ENCODE measurements at places on chromosomes 7 and 10.

- DNase-seq, result no peak
Measured at GRCh38 chr10:110368556-110368955, 63.8 kb upstream of the SMNDC1 start.

- DNase-seq, result peak; percentile 38
Measured at GRCh38 chr7:157139111-157139809, 534 bp downstream of the UBE3C start.

- DNase-seq, result no peak
Measured at GRCh38 chr10:31149835-31150512, 118.3 kb upstream of the ZNF438 start.

- DNase-seq, result no peak
Measured at GRCh38 chr10:110525349-110526260, 27.9 kb downstream of the DUSP5 start.

DNA sequence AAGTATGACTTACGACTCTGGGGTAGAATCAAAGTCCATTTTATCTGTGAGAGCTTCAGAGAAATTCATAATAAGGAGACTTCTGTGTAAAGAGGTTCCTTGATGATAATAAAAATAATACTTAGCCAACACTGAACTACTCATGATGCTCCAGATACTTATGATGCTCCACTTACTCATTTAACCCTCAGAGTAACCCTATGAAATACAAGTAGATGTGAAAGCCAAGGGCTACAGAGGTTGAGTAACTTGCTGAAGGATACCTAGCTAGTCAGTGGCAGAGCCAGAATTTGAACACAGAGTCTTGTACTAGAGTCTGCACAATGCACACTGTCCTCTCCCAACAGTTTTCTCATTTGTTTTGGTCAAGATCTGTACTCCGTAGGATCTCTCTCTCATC lies 89.5 kb downstream of the HECW1 start:
- no peak for DNase-seq

GRCh38 chr10:71323407-71323806 lies 4.3 kb downstream of the SLC29A3 start:
- DNase-seq, result peak; percentile 56

- DNase-seq, result no peak
Measured at GRCh38 chr7:103636153-103636552, 190.1 kb upstream of the SLC26A5 start.

- DNase-seq, result no peak
Measured at GRCh38 chr7:20388084-20388483, 57.4 kb downstream of the ITGB8 start.

DNA sequence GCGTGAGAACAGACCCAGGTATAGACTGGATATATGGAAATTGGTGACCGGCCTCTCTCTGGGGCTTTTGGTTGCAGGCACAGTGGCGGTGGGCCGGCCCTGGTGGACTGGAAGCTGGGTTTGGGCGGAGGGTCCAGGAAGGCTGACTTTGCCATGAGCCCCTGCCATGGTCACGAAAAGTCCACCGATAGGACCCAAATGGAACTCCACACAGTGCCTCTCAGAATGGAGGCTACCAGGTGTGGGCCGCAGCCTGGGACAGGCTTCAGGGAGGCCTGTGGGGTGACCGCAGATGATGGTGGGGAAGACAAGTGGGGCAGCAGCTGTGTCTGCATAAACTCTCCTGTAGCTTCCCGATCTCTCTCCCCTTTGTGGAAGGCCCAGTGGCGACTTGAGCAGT lies 123.2 kb downstream of the DNAJB6 start:
- no peak for DNase-seq

DNA sequence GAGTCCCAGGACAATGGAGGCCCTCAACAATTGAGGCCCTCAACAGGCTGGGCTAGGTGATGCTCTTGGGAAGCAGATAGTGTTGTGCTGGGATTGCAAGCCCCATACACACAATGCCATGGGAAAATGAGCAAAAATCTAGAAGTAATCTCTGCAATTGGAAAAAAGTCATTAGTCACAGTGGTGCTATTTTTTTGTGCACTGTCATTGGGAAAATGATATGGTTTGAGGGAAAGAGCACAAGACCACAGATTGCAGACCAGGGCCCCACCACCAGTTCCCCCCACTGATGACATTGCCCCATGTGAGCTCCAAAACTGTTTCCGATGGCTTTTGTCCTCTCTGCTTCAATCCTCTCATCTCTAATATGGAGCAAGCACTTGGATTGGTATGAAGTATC lies 1.9 kb downstream of the KCTD7 start:
- DNase-seq, result no peak
